ENCODE measurements at places on chromosomes 12 and 14. TPM values are rescaled to one million over a fixed set of nuclear protein-coding genes. Genes with fewer than 3 reads are reported as not detected.

Gene SLC25A47
- polyA plus RNA-seq = not detected

- DNase-seq = no peak
Measured at GRCh38 chr12:109928058-109928656, 28.1 kb downstream of the TCHP start.

GRCh38 chr14:24483604-24484252 is 24.3 kb downstream of the CMA1 start:
- peak; percentile 22 for DNase-seq

Gene TBX5
- polyA plus RNA-seq = not detected

- no peak for DNase-seq
Measured at GRCh38 chr12:43278541-43278832, 273.5 kb downstream of the ADAMTS20 start.

- no peak for DNase-seq
Measured at GRCh38 chr12:108646600-108647579, 13.2 kb upstream of the SELPLG start.

DNA sequence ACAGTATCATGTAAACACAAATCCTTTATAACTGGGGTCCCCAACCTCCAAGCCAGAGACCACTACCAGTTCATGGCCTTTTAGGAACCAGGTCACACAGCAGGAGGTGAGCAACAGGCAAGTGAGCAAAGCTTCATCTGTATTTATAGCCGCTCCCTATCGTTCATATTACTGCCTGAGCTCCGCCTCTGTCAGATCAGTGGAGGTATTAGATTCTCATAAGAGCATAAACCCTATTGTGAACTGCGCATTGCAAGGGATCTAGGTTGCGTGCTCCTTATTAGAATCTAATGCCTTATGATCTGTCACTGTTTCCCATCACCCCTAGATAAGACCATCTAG is 49.9 kb downstream of the LRP6 start:
- no peak for DNase-seq

GRCh38 chr12:24948757-24949722 is at the start of gene BCAT1:
TSS of gene BCAT1 (minus strand) at chr12:24949101. CDS start at chr12:24948932, 169 bp downstream.
- DNase-seq = peak; percentile 42

Gene ENDOU
- 0.21 TPM for polyA plus RNA-seq

- DNase-seq = no peak
Measured at GRCh38 chr12:8154526-8154925, 2.3 kb upstream of the ZNF705A start.

Gene EIF4B
- polyA plus RNA-seq = 110 TPM

DNA sequence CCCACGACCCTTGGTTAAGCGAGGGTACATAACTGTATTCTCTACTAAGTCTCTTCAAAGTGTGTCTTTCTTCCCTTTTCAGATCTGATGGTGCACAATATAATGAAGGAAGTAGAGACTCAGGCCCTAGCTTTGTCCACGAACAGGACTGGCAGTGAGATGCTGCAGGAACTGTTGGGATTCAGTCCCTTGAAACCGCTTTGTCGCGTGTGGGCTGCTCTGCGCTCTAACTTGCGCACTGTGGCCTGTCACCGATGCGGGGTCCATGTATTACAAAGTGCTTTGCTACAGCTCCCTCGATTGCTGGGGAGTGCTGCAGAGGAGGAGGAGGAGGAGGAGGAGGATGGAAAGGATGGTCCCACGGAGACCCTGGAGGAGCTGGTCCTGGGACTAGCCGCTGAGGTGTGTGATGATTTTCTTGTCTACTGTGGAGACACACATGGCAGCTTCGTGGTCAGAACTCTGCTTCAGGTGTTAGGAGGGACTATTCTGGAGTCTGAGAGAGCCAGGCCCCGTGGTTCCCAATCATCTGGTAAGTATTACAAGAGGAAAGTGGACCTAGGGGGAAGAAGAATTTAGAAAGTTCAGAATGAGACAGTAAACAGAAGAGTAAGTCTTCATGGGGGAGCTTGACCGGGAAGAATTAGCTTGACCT is 803 bp downstream of the NOP9 start:
- no peak for DNase-seq

Gene HOXC5
- polyA plus RNA-seq = 0.75 TPM

DNA sequence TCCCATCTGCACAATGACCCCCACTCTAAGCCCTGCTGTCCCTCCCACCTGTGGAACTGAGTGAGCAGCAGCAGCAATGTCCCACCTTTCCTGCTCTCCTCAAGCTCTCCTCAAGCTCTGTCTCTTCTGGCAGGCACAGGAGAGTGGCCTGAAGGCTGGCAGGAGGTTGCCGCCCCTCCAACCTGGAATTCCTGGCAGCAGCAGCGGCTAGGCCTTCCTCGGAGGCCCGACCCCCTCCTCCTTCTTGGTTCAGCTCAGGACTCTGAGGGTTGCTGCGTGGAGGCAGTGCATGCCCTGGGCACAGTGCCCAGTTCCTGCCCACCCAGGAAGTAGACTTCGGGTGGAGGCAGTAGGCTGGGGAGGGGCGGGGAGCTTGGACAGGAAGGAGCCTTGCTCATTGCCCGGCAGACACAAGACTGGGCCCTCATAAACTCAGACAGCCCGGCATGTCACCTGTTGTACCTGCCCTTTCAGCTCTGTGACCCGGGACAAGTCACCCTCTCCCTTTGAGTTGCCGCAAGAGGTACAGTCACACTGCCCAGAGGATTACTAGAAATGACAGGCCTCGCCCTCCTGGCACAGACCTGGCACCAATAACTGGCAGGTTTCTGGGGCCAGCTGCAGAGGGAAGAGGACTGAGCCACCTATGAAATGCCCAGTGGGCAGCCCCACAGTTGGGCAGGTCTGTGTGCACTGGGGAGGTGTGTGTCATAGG is 2.1 kb upstream of the SERPINA1 start:
- no peak for DNase-seq

Gene FGF6
- polyA plus RNA-seq = not detected

GRCh38 chr12:4177262-4177661 is 96.3 kb upstream of the CCND2 start:
- DNase-seq = no peak

Gene DAO
- not detected for polyA plus RNA-seq

Gene CCDC88C
- 2.4 TPM for polyA plus RNA-seq

All from foreskin keratinocyte (primary cell).